ENCODE measurements at places on chromosomes 7 and 10.

DNA sequence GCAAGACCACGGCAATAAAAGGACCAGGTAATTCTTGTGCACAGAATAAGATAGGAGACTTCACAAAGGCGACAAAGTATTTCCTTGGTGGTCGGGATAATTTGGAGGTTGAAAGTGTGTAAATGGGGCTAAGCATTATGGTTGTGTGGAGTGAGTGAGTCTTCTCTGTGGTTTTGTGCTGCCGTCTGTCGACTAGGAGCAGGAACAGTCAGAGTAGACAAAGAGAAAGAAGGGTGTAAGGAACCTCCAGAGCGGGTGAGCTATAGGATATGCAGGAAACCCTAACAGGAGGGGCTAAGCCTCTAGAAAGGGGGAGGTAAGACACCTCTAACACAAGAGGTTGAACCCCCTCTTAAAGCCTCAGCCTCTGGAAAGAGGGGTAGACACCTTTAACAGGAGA lies 201.6 kb downstream of the SH2D4B start:
- DNase-seq: no peak

DNA sequence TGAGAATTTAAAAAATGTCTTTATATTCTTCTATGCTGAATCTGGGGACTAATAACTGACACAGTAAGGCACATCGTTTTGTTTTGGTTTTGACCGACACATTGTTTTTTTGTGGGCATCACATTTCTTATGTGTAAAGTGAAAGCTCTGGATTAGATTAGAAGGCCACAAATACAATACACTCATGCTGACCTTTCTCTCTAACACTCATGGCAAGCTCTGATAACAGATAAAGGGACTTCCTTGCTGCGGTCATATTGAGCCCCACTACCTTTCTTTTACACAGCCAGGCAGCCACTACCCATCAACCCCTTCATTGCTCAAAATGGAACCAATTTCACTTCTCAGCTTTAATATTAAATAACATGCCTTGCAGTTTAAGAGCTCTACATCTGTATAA lies 26.0 kb downstream of the PPP1R3A start:
- no peak for DNase-seq

- no peak for DNase-seq
These were observed 14.6 kb upstream of the PRRT4 start for GRCh38 chr7:128376077-128376476.

- no peak for DNase-seq
These were observed 486.8 kb upstream of the ANKRD30A start for GRCh38 chr10:36638462-36639155.

GRCh38 chr10:100045592-100045991 lies 35.8 kb upstream of the DNMBP start:
- no peak for DNase-seq

Measured in stimulated activated CD8-positive, alpha-beta memory T cell treated with anti-CD3 and anti-CD28 coated beads, Interleukin-4, amount 100 ng/mL, for 24 hours (primary cell).